Heart left ventricle (tissue), 16 donors: ENCODE measurements at places on chromosomes 3 and 15. TPM values are rescaled to one million over a fixed set of nuclear protein-coding genes. Genes with fewer than 3 reads are reported as not detected.

The FES gene
- polyA plus RNA-seq: 15.6 TPM

The SNX33 gene
- 9.2 TPM for polyA plus RNA-seq

The CDCP1 gene
- polyA plus RNA-seq: 0.11 TPM

The GOLGA6L9 gene
- polyA plus RNA-seq: 8.4 TPM

The GNAT1 gene
- polyA plus RNA-seq: not detected

The TMCO5A gene
- not detected for polyA plus RNA-seq

The AMIGO3 gene
- 0.69 TPM for polyA plus RNA-seq

The ATP2C1 gene
- 26.1 TPM for polyA plus RNA-seq

The TTLL13 gene
- 0.07 TPM for polyA plus RNA-seq

The LDHAL6B gene
- polyA plus RNA-seq: not detected

The TERC gene
- not detected for polyA plus RNA-seq

The HPS3 gene
- 5.4 TPM for polyA plus RNA-seq

The PRR20G gene
- not detected for polyA plus RNA-seq

The CPB1 gene
- 0.08 TPM for polyA plus RNA-seq

The CNTN6 gene
- not detected for polyA plus RNA-seq

The PLA2G4E gene
- not detected for polyA plus RNA-seq

The CHRNA7 gene
- 1.0 TPM for polyA plus RNA-seq

The SCN11A gene
- polyA plus RNA-seq: not detected

The ITIH1 gene
- polyA plus RNA-seq: not detected

The RTP3 gene
- not detected for polyA plus RNA-seq

The HRG gene
- polyA plus RNA-seq: 0.04 TPM
